ENCODE measurements at places on chromosomes 1 and 21.

- no peak for DNase-seq
Measured at GRCh38 chr1:92502247-92502646, 15.5 kb upstream of the GFI1 start.

DNA sequence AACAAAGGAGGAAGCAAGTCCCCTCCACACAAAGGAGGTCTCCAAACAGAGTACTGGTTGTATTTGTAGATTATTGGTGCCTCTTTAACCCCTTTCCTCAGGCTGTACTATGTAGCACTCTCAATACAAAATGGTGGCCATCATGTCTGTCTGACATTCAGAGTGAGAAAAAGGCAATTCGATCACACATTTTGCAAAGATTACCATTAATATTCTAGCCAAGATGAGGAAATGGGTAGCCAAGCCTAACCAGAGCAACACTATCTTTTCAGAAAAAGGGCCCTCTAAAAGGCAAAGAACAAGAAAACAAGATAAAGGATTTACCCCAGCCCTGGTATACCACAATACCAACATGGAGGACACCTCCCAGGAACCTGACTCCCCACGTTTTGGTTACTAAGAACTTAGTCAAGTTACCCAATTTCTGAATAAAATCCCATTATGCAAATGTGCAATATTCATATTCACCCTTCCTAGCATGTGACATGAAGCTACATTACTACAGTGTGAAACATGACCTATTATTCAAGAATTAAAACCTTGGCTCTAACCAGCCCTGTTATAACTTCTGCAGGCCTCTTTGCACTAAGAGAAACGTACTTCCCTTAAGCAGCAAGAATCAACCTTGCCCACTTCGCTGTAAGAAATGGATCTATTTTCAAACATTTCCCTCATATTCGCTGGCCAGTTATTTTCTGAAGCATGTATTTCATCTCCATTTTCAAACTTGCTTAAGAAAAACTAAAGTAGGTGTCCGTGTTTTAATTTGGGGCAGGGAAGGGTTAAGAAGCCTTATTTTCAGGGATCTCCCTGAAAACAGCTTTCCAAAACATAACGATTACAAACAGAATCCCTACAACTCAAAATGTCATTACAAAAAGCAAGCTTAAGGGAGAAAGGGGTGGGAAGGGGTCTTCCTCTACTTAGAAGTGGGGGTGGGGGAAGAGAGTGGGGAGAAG, 2.1 kb downstream of the KDM5B start:
- no peak for DNase-seq

GRCh38 chr21:34987501-34988072, 61.5 kb downstream of the RUNX1 start:
- DNase-seq = no peak

- no peak for DNase-seq
Measured at GRCh38 chr1:110055493-110056284, 14.8 kb downstream of the ALX3 start.

GRCh38 chr21:42061195-42061985, 9.7 kb upstream of the UMODL1 start:
- no peak for DNase-seq

GRCh38 chr1:227357171-227357926, 39.1 kb upstream of the CDC42BPA start:
- no peak for DNase-seq

DNA sequence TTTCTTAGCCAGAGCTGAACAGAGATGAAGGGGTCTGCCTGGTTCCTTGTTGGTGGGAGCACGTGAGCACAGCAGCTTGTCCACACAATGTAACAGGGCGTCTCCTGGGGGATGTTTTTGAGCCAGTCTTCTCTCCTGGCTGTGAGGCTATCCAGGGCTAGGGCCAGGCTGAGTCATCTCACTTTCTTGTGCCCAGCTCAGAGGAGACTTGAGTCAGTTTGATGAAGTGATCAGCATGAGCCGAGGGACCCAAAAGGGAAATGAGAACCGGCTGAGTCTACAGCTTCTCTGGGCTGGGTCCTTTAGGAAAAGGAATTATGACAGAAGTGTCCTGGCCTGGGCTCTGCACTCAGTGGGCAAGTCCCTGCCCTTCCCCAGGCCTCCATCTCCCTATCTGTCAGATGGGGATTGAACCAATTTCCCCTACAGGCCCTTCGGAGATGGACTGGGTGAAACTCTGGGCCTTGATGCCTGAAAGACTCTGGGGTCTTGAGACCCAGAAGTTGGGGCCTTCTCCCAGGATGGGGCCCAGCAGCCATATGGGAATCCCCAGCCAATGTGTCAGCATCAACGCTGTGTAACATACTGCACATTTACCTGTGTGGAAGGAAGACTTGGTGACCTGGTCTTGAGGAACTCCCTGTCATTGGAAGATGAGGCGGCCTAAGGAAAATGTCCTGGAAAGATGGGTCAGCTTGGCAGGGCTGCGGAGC, 36.6 kb downstream of the DMRTB1 start:
- DNase-seq = no peak

DNA sequence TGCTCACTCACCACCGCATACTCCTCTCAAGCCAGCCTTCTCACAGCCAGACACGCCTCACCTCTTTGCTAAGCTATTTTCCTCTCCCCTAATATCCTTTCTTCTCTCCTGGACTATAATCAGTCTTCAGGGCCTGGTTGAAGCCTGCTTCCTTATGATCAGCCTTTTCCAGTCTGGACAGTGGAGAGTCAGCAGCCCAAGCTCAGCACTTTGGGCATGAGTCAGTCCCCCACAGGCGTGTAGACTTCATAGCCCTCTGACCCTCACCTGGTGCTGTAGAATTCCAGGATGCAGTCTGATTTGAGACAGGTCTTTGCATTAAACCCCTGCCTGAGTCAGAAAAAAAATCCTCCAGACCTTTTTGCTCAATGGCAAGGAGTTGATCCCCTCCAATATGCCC, 2.5 kb downstream of the HPCAL4 start:
- no peak for DNase-seq

DNA sequence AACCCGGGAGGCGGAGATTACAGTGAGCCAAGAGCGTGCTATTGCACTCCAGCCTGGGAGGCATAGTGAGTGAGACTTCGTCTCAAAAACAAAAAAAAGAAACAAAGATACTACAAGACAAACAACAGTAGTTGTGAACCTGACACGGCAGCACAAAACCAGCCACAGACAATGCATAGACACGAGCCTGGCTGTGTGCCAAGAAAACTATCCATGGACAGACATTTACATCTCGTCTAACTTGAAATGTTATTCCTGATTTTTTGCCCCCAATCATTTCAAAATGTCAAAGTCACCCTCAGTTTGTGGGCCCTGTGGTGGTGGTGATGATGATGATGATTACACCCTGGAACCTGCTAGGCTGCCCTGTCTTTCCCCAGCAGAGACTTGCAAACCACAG, 6.3 kb downstream of the KLHL21 start:
- no peak for DNase-seq

- no peak for DNase-seq
Measured at GRCh38 chr1:77627978-77628570, 54.4 kb downstream of the ZZZ3 start.

DNA sequence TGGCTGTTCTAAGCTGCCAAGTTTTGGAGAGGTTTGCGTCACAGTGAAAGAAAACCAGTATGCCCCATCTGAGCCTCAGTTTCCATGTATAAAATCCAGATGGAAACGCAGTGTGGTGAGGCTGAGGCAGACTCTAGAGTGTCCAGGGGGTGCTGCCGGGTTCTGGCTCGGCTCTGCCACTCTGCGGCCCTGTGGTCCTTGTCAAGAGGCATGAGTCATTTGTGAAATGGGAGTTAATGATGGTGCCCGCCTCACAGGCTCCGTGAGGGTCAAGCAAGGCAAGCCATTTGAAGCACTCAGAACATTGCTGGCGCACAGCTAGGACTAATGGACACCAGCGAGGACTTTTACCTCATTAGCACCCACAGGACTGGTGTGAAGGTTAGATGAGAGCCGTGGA, 214.3 kb downstream of the PTPRU start:
- DNase-seq = no peak

- DNase-seq = no peak
Measured at GRCh38 chr1:157739229-157739901, 37.6 kb downstream of the FCRL2 start.

- DNase-seq = no peak
Measured at GRCh38 chr1:27394282-27394658, 1.8 kb downstream of the GPR3 start.

DNA sequence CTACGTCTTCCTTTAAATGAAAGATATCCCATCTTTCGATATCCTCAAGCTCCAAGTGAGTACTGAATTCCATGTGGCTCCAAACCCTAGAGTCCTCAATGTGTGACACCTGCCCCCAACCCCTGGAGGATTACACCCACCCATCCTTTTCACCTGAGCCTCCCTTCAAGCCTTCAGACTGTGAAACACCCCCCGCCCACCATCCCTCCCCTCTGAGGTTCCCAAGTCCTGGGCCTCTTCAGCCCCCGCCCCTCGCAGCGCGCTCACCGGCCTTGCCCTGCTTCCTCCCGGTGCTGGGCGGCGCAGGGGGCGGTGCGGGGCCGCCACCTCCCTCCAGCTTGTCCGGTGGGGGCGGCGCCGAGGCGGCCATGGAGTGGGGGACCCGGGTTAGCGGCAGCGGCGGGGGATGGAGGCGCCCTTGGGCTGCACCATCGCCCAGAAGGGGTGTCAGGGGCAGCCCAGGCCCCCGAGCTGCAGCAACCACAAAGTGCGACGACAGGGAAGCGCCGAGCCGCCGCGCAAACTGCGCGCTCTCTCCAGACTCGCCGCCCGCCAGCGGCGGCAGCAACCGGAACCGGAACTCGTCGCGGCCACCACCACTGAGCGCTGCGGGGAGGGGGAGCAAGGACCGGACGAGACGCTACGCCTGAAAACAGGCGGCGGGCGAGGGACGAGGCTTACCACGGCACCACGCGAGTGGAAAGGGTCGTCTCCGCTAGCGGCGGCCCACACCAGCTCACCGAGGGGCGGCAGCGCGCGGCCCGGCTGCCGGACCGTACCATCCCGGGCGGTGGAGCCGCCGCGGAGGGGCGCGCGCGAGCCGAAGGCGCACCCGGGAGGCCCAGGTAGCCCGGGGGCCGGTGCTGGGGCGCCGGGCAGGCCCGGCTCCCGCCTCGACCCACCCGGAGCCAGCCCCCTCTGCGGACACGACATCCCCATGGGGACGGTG, at the start of gene PYGO2:
Gene PYGO2, minus strand, starts transcription at position 576 of the 949 bp plus-strand sequence. Its CDS starts 206 bp downstream, at position 370.
- peak; percentile 72 for DNase-seq

GRCh38 chr1:240649733-240650721, 38.1 kb upstream of the GREM2 start:
- DNase-seq = no peak

DNA sequence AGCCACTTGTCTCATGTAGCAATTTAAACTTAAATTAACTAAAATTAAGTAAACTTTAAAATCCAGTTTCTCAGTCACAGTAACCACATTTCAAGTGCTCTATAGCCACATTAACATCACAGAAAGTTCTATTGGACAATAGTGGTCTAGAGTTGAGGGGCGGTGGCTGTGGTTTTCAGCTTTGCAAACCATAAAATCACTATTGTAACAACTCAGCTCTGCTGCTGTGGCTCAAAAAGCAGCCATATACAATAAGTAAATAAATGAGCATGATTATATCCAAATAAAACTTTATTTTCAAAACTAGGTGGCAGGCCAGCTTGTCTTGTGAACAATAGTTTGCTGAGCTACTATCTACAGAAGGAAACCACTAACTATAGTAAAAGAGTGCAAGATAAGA, 43.4 kb upstream of the C1orf53 start:
- no peak for DNase-seq

- no peak for DNase-seq
Measured at GRCh38 chr1:93704052-93704451, 22.4 kb upstream of the BCAR3 start.

DNA sequence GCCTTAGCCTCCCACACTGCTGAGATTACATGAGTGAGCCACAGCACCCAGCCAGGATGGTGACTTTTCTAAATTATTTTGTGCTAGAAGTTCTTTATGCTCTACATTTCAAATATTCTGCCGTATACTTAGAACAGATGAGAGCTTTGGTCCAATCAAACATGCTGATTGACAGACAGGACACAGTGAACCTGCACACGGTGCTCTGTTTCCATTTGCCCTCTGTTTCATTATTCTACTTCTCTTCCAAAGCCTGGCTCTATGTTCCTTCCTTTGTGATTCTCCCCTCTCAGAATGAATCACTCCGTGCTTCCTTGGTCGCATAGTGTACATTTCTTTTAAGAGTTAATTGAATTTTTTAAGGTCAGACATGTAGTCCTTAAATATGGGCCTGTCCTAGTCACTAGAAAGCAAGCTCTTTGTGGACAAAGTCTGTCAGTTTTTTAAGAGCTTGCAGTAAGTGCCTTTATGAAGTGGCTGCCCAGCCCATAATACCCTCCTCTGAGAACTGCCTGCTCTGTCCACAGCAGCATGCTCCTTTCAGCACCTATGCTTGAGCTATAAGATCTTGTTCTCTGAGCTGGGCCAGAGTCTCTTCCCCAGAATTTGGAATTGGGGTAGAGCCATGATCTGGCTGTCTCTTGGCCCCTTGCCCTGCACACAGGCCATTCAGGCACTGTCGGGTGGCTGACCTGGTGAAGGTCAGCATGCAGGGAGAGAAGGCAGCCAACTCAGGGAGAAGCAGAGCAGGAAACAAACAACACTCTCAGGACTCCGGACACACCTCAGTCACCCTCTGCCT, 66.8 kb upstream of the SLC44A3 start:
- no peak for DNase-seq

- no peak for DNase-seq
Measured at GRCh38 chr1:169909499-169909898, 15.8 kb upstream of the SCYL3 start.

DNA sequence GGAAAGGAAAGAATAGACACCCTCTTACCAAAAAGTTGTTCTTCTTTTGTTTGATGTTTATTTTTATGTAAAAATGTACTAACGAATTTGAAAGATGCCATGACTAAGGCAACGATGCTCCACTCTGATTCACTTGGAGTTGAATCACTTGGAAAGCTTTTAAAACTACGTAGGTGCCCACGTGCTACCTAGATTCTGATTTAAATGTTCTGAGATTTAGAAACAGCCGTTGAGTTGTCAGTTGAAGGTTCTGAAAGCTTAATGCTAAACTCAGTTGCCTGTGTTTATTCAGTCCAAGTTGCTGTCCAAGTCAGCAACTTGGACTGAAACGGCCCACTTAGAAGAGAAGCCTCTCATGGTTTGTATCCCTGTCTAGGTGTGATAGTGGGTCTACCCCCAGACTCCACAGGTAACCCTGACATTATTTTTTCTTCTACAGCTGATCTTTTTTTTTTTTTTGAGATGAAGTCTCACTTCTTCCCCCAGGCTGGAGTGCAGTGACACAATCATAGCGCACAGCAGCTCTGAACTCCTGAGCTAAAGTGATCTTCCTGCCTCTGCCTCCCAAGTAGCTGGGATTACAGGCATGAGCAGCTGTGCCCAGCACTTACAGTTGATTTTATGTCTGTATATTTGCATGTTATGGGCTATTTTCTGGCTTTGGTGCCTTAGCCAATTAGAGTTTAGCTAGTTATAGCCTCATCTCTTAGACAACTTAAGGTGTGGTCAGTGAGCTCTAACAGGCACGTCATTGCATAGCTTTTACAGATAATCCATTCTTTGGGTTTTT, 1.4 kb upstream of the VAMP4 start:
- DNase-seq = no peak

Measured in central memory CD8-positive, alpha-beta T cell (primary cell).